ENCODE measurements at places on chromosomes 5 and 9.

- DNase-seq, result no peak
Observed at GRCh38 chr5:96079075-96079474, 117.4 kb upstream of the ELL2 start.

- no peak for DNase-seq
Observed at GRCh38 chr5:60482301-60482700, 217.7 kb downstream of the DEPDC1B start.

DNA sequence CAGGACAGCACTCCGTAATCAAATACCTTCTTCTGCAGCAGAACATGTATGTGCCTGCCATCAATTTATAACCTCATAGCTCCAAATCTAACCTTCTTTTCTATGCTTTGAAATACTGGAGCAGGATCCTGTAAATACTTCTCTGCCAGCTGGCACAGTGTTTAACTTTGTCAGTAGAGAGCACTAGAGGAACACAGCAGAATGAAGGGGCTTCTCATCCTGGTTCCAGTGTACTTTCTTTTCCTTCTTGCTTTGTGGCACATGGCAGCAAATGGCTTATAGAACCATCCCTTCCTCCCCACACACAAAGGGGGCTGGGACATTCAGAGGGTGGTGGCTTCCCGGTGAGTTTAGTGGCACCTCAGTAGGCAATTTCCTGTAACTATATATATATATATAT, 3.8 kb upstream of the FBXW11 start:
- DNase-seq, result no peak

GRCh38 chr5:14331386-14331781, 188.2 kb downstream of the TRIO start:
- no peak for DNase-seq

GRCh38 chr5:35320029-35320428, 89.7 kb upstream of the PRLR start:
- no peak for DNase-seq

GRCh38 chr9:123176949-123177348, 91.4 kb downstream of the STRBP start:
- DNase-seq, result no peak

DNA sequence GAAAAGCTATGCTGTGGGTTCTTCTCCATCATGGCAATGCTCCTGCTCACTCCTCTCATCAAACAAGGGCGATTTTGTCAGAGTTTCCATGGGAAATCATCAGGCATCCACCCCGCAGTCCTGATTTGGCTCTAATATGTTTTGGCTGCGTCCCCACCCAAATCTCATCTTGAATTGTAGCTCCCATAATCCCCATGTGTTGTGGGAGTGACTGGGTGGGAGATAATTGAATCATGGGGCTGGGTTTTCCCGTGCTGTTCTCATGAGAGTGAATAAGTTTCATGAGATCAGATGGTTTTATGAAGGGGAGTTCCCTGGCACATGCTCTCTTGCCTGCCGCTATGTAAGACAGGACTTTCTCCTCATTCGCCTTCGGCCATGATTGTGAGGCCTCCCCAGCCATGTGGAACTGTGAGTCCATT, 163.8 kb downstream of the GADD45G start:
- DNase-seq, result no peak

DNA sequence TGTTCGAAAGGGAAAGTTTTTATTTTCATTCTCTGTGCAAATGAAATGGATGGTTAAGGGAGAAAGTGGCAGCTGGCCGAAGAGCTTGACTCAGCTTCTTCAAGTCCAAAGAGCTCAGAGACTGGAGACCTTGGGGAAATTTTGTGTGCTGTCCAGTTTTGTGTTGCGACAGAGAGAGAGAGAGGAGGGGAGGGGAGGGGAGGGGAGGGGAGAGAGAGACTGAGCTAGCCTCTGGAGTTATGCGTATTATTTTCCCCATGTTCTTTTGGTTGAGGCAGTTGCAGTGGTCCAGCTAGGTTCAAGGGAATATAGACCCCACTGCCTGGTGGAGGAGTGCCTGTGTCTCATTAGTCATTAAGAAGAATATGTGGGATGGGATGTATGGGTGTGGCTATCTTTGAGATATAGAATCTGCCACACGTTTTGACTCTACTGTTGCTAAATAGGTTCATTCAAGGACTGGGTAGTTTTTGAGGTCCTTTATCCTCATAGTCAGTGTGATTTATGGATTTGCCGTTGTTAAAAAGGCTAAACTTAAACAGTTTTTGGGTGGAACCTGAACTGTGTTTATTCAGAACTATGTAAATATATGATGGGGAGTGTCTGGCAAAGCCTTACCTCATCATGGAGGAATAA, 69.7 kb downstream of the ARHGAP26 start:
- no peak for DNase-seq

- DNase-seq, result no peak
Observed at GRCh38 chr5:139272471-139273321, 20.8 kb upstream of the MATR3 start.

Measured in NCI-H2171 (cell line).